Uterus (tissue), 4 donors: ENCODE measurements at places on chromosomes 4 and X. TPM values are rescaled to one million over a fixed set of nuclear protein-coding genes. Genes with fewer than 3 reads are reported as not detected.

RPGR gene
- total RNA-seq = 27.1 TPM

PPBP gene
- total RNA-seq = 2.5 TPM

CSN1S1 gene
- not detected for total RNA-seq

CD38 gene
- 0.26 TPM for total RNA-seq

PABPC5 gene
- 1.5 TPM for total RNA-seq

DNA sequence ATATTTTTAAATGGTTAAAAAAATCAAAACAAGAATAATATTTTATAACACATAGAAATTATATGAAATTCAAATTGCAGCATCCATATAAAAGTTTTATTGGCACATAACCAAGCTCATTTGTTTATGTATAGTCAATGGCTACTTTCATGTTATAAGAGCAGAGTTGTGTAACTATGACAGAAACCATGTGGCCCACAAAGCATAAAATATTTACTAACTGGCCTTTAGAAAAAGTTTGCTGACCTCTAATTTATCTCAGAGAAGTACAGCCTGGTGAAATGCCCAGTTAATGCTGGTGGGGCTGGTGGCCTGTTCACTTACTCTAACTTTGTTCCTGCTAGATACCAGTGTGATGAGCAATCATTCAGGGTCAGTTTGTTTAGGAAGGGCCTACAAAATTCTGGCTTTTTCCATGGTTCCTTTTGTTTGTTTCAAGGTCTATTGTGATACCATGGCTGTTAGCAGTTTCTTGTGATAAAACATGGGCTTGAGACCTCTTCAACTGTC, 104.6 kb downstream of the PPP1R2C start:
- no peak overlapping the region for H3K27ac ChIP-seq
- H3K27me3 ChIP-seq = no peaks in the 10 kb centered on the region
- no peaks in the 10 kb centered on the region for H3K36me3 ChIP-seq
- no peaks in the 10 kb centered on the region for H3K4me1 ChIP-seq
- no peak overlapping the region for H3K4me3 ChIP-seq

DNA sequence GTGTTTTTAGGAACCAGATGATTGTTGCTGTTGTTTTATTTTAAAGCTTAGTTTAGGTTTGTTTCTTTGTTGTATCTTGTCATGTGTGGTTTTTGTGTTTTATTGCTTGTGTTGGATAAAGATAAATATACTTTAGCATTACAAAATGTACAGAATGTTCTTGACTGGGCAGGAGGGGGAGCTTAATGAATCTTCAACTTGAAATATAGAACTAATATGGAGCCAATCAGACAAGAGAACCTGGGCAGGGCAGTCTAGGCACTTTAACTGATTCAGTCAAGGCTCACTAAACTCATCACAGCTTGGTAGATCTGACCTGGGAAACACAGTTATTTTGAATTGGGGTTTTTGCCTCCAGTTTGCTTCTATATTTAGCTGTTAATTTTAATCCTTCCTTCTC, 304.2 kb downstream of the ARHGAP24 start:
- DNase-seq = no peak
- H3K27me3 ChIP-seq = no peaks in the 10 kb centered on the region
- peak overlapping the region; percentile 80 for H3K27ac ChIP-seq
- no peaks in the 10 kb centered on the region for H3K36me3 ChIP-seq
- peak overlapping the region; percentile 31 for H3K4me3 ChIP-seq

GRCh38 chr4:150310159-150310895, 232.1 kb downstream of the DCLK2 start:
- no peaks in the 10 kb centered on the region for H3K27me3 ChIP-seq
- no peaks in the 10 kb centered on the region for H3K36me3 ChIP-seq
- no peak for DNase-seq
- H3K27ac ChIP-seq = no peak overlapping the region
- H3K4me3 ChIP-seq = no peak overlapping the region
